ENCODE measurements at places on chromosomes 6 and 20.

GRCh38 chr20:63468421-63468820 is 4.0 kb downstream of the KCNQ2 start:
- no peak for DNase-seq

DNA sequence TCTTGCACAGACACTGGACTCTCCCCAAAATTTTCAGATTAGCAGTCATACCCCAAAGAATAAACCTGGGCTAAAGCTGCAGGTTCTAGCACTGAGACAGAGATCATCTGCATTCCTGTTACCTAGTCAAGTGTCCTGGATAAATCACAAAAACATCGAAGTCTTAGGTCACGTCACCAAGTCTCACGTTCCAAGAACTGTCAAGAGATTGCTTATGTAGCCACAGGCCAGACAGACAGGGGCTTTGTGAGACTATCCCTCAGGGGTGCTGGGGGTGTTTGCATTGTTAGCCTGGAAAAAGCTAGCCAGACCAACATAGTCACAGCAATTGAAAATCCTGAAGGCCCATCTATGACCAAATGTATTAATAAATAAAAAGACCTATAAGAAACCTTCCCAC is 243.1 kb upstream of the PREP start:
- no peak for DNase-seq

- no peak for DNase-seq
These were observed 6.9 kb downstream of the SPDEF start for GRCh38 chr6:34549026-34549803.

GRCh38 chr20:50664254-50664653 is 27.1 kb downstream of the RIPOR3 start:
- DNase-seq, result no peak

DNA sequence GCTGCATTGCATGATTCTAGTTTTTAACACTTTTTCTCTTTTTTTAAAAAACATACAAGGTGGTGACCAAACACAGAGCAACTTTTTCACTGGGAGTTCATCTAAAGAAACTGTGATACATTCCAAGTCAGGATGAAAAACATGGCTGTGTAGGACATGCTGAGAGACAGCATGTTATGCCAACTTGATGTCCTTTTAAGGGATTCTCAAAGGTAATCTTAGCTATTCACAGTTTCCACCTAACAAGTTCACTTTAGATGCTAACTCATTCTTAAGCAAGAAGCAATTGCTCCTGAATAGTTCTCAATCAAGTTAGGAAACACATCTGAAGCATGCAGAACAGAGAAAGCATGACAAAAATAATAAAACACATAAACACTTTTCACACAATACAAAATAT is 3.3 kb downstream of the ASCC3 start:
- DNase-seq, result no peak

GRCh38 chr6:113120582-113121285 is 736.4 kb upstream of the MARCKS start:
- DNase-seq, result no peak

DNA sequence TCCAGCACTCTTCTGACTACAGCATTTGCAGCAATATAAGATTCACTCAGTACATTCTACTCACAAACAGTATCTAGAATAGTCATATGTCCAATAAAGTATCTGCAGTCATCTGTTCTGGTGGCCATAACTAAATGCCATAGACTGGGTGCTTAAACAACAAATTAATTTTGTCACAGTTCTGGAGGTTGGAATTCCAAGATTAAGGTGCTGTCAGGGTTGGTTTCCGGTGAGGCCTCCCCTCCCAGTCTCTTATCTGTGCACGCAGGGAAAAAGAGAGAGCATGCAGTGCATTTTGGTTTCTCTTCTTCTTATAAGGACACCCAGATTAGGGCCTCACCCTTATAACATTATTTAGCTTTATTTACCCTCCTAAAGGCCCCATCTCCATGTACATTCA is 21.3 kb upstream of the NUS1 start:
- no peak for DNase-seq
